ENCODE measurements at places on chromosomes 6 and 20.

GRCh38 chr20:36856195-36856594 lies 19.7 kb upstream of the TLDC2 start:
- DNase-seq: peak; percentile 39

- DNase-seq: no peak
Observed at GRCh38 chr6:138991206-138991605, 3.2 kb upstream of the REPS1 start.

- DNase-seq: no peak
Observed at GRCh38 chr6:137497721-137498463, 3.7 kb upstream of the OLIG3 start.

DNA sequence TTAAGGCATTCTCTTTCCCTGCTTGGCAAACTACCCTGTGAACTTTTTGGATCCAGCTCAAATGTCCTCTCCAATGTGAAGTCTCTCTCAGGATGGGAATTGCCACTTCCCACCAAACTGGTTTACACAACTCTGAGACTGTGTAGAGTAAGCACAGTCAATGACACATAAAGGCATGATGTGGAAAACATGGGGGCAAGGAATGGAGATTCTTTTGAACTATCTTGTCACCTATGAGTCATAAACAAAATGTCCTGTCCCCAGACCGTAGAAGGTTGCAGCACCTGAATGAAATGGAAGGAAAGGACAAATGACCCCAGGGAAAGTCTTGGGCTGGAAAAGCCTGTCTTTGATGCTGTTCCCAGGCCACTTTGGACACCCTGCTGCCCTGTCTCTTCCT lies 11.0 kb upstream of the KIF13A start:
- no peak for DNase-seq

- no peak for DNase-seq
Observed at GRCh38 chr6:110033749-110034666, 55.9 kb downstream of the GPR6 start.

DNA sequence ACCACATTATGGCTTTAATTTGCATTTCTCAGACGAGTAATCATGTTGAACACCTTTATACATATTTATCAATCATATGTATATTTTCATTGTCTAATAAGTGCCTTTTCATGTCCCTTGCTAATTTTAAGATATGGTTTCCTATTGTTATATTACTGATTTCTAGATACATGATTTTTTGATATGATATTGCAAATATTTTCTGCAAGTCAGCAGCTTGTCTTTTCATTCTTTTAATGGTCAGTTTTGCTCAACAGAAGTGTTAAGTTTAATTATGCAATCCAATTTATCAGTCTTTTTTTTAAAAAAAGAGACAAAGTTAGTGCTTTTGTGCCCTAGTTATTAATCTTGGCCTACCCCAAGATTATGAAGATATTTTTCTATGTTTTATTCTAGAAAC lies 1377.8 kb upstream of the CITED2 start:
- DNase-seq: no peak

DNA sequence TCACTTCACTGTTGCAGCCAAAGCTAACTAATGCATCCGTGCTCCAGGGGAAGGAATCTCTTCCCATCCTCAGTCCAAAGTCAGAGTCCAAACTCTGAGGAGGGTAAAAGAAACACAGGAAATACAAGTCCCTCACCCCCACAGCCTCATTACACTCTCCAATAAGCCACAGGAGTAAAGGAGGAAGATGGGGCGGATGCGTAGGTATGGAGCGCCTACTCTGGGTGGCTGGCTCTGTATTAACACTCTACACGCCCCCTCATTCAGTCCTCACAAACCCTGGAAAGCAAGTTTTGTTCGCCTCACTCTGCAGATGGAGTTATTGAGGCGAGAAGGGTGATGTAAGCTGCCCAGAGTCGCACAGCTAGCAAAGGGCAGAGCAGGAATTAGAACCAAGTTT lies 242.9 kb downstream of the NRN1 start:
- no peak for DNase-seq

GRCh38 chr6:40551966-40552505 lies 35.1 kb downstream of the LRFN2 start:
- no peak for DNase-seq

- no peak for DNase-seq
Observed at GRCh38 chr6:19450651-19451050, 386.5 kb upstream of the ID4 start.

- peak; percentile 12 for DNase-seq
Observed at GRCh38 chr6:169035385-169036240, 218.0 kb downstream of the THBS2 start.

GRCh38 chr6:167703347-167703746 lies 123.4 kb upstream of the AFDN start:
- no peak for DNase-seq

GRCh38 chr20:62581806-62582205 lies 60.5 kb upstream of the SLCO4A1 start:
- DNase-seq: no peak

DNA sequence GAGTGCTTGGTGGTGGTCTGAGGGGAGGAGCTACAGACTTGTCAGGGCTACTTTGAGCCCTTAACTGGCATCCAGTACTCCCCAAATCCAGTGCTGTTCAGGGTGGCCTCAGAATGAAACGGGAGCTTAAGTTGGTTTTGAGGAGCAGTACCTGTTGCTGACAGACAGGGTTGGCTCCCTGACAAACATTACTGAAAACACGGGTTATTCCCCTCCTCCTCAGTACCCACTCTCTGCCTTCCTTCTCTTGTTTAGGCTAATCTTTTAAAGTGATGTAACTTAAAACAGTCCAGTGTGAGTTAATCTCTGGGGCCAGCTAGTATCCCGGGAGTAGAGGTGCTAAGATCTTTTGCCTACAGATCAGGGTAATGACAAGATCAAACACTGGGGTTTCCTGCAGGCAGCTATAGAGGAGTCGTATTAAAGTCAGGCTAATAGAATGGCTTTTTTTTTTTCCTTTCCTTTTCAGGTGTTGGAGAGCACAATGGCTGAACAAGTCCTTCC lies 3.7 kb downstream of the TNFAIP3 start:
- DNase-seq: no peak

- no peak for DNase-seq
Observed at GRCh38 chr20:63128367-63128766, 87.6 kb downstream of the YTHDF1 start.

GRCh38 chr6:117022774-117023173 lies 145.7 kb downstream of the RFX6 start:
- DNase-seq: no peak

DNA sequence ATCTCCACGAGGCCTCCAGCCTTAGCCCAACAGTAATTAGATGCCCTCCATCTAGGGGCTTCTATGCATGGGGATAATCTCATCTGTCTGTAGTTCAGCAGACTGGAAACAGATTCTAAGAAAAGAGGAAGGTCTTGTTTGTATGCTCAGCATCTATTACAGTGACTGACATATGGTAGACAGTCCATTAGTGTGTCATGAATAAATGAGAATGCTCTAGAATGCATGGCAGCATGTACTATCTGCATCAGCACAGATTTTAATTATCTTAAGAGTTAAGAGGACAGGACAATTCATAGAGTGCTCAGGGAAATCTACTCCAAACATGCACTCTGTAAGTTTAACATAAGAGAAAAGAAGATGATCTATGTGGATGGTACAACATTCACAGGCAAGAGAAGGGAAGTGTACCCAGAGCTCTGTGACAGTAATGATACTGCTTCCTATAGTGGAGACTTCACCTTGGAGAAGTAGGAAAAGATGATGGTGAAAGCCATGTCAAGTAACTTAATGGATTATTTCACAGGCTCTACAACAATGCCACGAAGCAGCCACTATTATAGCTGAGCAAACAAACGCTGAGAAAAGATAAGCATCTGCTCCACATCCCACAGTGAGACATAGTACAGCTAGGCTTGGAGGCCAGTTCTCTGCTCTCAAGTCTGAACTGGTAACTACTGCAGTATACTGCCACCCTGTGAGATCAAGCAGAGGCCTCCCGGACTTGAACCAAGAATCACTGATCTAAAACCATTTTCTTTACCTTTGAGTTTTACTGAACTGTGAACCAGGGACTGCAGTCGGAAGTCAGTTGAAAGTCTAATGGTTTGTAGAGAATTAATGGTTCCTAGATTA lies 309.2 kb upstream of the SPTLC3 start:
- DNase-seq: no peak

GRCh38 chr6:3937438-3937837 lies 88.3 kb downstream of the FAM50B start:
- no peak for DNase-seq

GRCh38 chr6:109021870-109022269 lies 72.8 kb downstream of the SESN1 start:
- no peak for DNase-seq

DNA sequence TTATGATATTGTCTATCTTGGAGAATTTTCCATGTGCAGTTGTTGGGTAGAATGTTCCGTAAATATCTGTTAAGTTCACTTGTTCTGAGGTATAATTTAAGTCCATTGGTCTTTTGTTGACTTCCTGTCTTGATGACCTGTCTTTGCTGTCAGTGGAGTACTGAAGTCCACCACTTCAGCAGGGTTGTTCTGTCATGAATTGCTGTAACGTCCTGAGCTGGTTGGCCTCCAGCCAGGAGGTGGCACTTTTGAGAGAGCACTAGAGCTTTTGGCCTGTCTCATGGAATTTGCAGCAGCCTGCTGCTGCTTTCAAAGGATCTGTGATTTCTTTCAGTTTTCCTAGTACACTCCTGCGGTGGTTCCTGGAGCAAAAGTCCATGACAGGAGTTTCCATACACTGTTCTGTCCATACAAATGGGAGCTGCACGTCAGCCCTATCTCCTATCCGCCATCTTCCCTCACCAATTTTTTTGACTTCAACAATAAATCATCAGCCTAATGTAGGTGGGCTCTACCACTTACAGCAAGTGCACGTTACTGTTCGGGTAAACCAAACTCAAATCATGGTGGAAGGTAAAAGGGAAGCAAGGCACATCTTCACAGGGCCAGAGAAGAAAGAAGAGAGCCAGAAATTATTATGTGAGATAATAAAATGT lies 46.9 kb upstream of the TRERF1 start:
- no peak for DNase-seq

GRCh38 chr6:14468647-14469321 lies 351.2 kb downstream of the CD83 start:
- DNase-seq: no peak

DNA sequence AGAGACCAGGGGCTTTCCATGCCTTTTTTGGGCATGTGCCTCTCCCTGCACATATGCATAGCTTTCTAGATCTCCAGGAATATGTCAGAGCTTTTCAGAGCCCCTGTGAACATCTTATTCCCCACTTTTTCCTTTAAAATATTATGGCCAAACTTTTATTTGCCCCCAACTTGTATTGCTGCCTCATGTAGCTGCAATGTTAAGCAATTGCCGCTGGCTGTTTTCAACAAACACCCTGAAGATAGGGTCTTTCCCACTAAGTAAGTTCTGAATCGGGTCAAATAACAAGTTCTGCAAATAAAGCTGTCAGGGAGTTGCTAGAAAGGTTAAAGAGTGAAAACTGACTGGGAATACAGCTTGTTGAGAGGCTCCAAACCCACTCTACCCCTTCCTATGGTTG lies 42.3 kb downstream of the EBF4 start:
- DNase-seq: no peak

DNA sequence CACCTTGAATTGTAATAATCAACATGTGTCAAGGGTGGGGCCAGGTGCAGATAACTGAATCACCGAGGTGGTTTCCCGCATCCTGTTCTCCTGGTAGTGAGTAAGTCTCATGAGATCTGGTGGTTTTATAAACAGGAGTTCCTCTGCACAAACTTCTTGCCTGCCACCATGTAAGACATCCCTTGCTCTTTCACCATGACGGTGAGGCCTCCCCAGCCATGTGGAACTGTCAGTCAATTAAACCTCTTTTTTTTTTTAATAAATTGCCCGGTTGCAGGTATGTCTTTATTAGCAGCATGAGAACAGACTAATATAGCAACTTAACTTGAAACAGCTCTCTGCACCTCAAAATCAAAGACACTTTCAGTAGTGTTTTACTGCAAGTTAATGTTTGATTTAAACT lies 121.6 kb downstream of the OGFRL1 start:
- DNase-seq: no peak

GRCh38 chr6:108163644-108164542 lies 1.9 kb upstream of the NR2E1 start:
- peak; percentile 76 for DNase-seq

GRCh38 chr6:106185615-106186014 lies 99.5 kb downstream of the PRDM1 start:
- DNase-seq: no peak

- DNase-seq: no peak
Observed at GRCh38 chr6:136793363-136793762, 1.1 kb upstream of the MAP3K5 start.

DNA sequence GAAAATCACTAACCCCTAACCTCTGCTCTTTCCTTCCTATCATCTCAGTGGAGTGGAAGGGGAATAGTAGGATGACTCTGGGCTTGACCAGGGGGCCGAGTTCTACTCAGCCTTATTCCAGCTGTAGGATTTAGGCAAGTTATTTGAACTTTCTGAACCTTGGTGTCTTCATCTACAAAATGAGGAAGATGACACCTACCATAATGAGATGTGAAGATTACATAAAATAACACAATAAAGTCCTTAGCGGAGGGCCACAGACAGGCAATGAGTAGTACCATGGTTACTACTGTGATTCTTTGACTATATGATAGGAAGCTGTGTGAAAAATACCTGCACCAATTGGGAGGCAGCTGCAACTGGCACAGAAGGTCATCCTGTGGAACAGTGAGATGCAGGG lies 53.6 kb upstream of the PIM1 start:
- no peak for DNase-seq

DNA sequence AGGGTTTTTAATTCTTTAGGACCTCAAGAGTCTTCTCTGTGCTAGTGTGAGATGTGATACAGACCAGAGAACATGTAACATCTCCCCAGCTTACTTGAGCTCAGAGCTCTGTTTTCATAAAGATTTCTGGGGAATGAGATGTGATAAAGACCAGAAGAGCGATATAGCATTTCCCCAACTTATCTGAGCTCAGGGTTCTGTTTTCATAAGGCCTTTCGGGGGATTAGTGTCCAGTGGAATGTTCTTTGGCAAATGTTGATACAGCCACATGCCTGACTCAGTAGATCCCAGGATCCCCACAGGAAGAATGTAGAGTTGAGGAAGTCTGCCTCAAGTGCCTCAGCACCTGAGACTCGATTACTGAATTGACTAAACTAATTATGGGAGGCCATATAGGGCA lies 18.7 kb upstream of the TOP1 start:
- no peak for DNase-seq

- DNase-seq: peak; percentile 31
Observed at GRCh38 chr6:132000296-132000695, 49.1 kb upstream of the CCN2 start.
